ENCODE measurements at places on chromosomes 16 and 17.
A peak's percentile ranks its signal among the peaks of the same experiment; 100 is the strongest.

- DNase-seq: peak; percentile 43
These were observed 318.4 kb downstream of the SEC14L1 start for GRCh38 chr17:77459018-77459755.

- DNase-seq: peak; percentile 89
These were observed 579 bp upstream of the CYBA start for GRCh38 chr16:88651276-88651988.

GRCh38 chr16:74652249-74652648 is 14.4 kb downstream of the RFWD3 start:
- no peak for DNase-seq

DNA sequence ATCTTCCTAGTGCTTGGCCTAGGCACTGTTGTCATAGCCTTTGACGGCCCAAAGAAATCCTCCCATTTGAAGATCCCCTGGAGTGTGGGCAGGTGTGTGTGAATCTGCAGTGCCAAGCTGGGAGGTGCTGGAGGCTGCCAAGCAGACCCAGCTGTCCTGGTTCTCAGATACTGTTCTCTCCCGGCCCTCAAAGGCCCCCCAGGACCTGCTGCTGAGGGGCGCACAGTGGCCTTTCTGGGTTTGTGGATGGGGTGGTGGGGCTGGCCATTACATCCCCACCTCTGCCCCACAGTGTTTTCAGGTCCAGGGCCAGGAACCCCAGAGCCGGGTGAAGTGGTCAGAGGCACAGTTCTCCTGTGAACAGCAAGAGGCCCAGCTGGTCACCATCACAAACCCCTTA is 60.5 kb downstream of the MRC2 start:
- DNase-seq: no peak

DNA sequence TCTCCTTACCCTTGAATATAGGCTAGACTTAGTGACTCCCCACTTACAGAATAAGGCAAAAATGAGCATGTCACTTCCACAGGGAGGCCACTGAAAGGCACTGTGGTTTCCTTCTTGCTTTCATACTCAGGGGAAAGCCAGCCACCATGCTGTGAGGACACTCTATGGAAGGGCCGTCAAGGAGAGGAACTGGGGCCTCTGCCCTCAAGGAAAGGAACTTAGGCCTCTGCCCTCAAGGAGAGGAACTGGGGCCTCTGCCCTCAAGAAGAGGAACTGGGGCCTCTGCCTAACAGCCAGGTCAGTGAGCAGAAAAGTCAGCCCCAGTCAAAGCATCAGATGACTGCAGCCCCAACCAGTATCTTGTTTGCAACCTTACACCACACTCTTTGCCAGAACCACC is 30.1 kb downstream of the VPS35 start:
- peak; percentile 30 for DNase-seq

GRCh38 chr17:7818746-7819645 is 15.0 kb upstream of the KDM6B start:
- DNase-seq: no peak

DNA sequence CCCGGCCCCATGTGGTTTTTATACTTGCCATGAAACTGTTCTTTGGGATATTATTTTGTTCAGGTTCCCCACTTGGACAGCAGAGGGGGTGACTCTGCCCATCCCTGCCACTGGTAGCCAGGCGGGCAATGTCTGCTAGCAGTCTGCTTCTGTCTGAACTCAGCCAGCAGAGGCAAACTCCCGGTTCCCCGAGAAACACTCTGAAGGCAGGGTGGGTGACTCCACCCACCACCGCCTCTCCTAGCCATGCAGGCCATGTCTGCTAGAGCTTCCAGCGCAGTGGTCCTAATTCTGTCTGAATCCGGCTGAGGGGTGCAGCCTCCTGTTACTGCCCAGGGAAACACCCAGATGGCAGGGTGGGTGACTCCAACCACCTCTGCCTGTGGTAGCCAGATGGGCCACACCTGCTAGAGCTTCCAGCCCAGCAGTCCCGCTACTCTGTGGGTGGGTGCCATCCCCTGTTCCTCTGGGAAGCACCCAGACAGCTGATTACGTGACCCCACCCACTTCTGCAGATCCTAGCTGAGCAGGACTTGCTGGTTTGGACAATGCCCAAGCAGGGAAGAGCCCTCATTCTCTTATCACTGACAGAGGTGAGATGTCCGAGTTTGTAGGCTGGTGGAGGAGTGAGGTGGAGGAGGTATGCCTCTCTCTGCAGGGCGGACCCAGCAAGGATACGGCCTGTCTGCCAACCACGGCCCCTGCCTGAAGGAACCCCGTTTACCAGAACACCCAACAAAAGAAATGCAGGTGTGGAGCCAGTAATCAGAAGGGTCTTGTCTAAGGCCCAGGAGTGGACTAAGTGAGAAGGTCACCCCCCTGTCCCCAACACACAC is 22.4 kb downstream of the NLRP1 start:
- no peak for DNase-seq

DNA sequence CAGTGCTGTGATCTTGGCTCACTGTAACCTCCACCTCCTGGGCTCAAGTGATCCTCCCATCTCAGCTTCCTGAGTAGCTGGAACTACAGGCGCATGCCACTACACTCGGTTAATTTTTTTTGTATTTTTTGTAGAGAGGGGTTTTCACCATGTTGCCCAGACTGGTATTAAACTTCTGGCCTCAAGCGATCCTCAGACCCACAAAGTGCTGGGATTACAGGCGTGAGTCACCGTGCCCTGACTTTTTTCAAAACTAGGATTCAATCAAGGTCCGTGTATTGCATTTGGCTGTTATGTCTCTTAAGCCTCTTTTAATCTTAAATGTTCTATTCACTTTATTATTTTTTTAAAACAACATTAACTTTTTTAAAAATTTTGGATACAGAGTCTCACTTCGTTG is 4.3 kb upstream of the CCL22 start:
- no peak for DNase-seq

- DNase-seq: no peak
These were observed 131.5 kb upstream of the MON1B start for GRCh38 chr16:77059446-77059845.

- DNase-seq: no peak
These were observed 987 bp upstream of the HASPIN start for GRCh38 chr17:3722716-3723115.

DNA sequence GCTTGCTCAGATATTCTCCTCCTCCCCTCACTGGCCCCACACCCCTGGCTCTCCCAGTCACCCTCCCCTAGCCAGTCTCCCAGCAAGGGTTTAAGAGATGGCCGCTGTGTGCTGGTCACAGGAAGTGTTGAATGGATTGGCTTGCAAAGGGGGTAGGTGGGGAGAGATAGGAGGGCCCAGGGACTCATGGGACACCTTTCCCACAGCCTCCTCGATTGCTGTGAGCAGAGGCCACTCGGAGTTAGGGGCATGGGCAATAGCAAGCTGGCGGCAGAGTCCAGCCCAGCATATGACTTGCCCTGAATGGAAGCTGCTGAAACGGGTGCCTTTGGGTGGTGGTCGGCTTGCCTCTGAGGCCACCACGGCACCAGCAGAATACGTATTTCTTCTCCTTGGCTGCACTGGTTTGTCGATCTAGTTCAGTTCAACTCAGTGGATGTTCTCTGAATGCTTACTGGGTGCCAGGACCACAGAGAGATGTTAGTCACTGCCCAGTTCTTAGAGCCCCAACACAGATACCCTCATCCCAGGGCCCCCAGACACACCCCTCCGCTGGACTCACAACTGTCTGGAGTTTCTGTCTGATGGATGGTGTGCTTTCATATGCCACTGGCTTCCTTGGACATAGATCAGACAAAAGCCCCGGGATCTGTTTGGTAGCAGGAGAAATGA is 6.0 kb downstream of the WFIKKN2 start:
- no peak for DNase-seq

DNA sequence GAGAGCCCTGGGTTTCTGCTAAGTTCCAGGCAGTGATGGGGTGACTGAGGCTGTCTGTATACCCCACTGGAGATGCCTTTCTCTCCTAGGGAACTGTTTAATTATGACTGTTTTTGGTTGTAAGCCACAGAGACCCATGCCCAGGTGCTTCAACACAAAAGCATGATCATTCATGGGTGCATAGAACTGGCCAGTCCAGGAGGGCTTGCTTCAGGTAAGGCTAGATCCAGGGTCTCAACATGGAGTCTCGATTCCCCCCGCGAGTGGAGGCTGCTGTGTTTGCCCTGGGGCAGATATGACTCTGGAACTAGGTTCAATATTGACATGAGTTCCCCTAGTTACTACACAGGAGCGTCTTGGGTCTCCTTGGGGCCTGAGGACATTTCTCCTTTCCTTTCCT is 17.8 kb downstream of the NAGPA start:
- no peak for DNase-seq

GRCh38 chr17:48030531-48030930 is 7.1 kb downstream of the COPZ2 start:
- no peak for DNase-seq

GRCh38 chr16:81646561-81646960 is 132.5 kb upstream of the PLCG2 start:
- no peak for DNase-seq

- no peak for DNase-seq
These were observed 115.7 kb downstream of the BANP start for GRCh38 chr16:88066680-88067529.

DNA sequence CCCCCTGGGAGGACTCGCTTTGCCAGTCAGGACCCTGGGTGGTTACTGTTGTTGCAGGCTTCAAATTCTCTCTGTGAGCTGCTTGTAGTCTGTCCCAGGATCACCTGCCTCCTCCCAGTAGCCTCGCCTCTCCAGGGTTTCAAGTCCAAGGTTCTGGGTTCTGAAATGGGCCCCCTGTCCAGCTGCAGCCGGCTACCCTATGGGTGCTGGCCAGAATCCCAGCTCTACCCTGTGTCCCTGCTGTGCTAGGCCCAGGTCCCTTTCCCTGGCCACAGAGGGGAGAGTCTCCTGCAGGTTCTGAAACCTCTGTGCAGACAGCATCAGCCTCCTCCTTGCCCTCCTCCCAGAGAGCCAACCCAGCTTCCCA is 21.4 kb downstream of the UNC13D start:
- DNase-seq: no peak

DNA sequence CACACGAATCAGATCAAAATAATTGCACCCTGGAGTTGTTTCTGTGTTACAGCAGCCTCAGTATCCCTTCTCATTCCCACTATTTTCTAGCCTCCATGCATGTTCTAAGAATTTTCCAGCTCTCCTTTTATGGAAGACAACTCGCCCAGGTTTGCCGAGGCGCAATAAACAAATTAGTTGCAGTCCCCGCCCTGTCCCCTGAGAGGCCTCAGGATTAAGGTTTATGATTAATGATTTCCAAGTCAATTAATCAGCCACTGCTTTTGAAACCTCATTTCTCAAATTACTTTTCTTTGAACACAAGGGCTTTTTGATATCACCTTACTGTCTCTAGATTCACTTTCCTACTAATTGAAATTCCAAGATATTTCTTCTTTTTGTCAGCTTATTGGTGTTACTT is 138.3 kb upstream of the HSBP1 start:
- DNase-seq: no peak

GRCh38 chr17:50217591-50217990 is 16.2 kb upstream of the COL1A1 start:
- DNase-seq: no peak

- peak; percentile 86 for DNase-seq
These were observed 544 bp downstream of the CYB561 start for GRCh38 chr17:63445571-63445953.

- no peak for DNase-seq
These were observed 51.0 kb downstream of the CCDC182 start for GRCh38 chr17:57694051-57694450.

GRCh38 chr16:77211880-77212740 is 12.9 kb downstream of the SYCE1L start:
- DNase-seq: peak; percentile 82

- DNase-seq: no peak
These were observed 20.4 kb downstream of the SOCS1 start for GRCh38 chr16:11235703-11235991.

DNA sequence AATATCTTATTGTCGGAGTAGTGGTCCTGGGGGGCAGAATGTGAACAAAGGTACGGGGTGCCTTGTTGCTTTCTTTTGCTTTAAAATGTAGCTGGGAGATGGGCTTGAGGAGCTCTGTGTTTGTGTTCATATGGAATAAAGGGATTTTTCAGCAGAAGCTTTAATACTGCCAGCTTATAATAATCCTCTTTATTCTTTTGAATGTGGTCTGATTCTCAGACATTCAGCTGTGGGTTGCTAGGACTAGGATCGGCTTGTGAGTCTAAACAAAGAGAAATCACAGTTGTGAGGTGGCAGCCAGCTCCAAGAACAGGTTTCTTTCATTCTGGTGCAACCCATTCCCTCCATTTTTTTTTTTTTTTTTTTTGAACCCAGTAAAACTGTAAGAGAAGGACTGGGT is 7.2 kb downstream of the MRPL58 start:
- DNase-seq: no peak

- no peak for DNase-seq
These were observed 257.7 kb upstream of the FOXF1 start for GRCh38 chr16:86252596-86252995.

- DNase-seq: no peak
These were observed 24.3 kb downstream of the PELP1 start for GRCh38 chr17:4679658-4680057.

GRCh38 chr17:39080421-39081078 is 70.9 kb downstream of the PLXDC1 start:
- DNase-seq: no peak

DNA sequence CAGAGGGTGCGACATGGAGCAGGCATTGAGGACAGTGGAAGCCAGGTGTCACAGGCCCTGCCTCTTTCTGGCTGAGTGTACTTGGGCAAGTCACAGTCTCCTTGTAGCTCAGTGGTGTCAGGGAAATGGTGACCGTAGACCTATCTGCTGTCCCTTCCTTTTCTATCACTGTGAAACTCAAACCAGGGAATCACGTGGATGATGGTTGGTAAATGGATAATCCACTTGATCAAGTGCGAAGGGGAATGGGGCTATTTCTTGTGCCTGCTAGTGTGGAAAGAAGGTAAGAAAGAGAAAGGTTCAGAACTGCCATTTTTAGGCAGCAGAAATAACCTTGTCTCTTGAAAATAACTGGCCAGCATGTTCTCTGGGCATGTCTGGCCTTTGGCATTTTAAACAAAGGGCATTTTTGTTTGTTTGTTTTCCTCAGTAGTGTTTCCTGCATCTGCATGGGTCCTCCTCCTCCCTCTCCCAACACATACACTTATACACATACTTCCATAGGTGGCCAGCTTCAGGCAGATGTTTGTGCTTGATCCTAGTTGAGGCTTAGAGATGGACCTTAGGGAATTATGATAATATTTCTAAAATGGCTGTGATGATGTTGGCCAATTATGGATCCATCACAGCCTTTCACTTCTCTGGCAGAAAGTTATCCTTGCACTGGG is 7.1 kb downstream of the TBX4 start:
- DNase-seq: no peak

- no peak for DNase-seq
These were observed 795.1 kb upstream of the CDH8 start for GRCh38 chr16:62831235-62831850.

DNA sequence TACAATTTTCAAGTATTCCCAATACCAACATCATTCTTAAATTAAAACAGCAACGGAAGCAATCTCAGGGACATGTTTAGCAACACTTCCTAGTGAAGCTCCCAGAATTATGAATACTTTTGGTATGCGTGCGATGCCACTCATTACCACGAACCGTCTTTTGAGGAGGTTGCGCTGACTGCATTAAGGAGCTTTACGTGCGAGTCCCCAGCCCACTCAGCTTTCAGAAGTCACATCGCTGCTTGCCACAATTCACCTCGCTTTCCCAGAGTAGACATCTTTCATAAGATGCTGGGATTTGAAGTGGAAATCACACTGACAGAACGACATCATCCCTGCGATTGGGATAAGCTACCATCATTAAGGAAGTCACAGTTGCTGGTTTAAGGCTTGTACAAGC is 441.6 kb upstream of the HSBP1 start:
- DNase-seq: no peak

GRCh38 chr17:47684025-47684424 is 9.9 kb upstream of the TBKBP1 start:
- DNase-seq: no peak
